Substantia nigra (tissue), 51 donors: ENCODE measurements at places on chromosomes 1 and 21.

DNA sequence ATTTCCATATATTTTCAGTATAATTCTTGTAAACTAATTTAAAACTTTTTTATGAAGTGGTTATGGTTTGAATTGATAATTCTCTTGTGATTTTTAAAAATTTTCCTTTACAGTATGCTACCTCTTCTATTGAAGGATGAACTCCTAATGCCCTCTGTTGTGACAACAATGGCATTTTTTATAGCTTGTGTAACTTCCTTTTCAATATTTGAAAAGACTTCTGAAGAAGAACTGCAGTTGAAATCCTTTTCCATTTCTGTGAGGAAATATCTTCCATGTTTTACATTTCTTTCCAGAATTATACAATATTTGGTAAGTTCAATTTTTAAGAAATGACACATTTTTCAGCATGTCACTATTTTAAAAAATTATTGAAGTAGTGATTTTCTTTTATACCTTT is 61.4 kb downstream of the ALG6 start:
- DNase-seq: no peak

- DNase-seq: no peak
These were observed 14.8 kb downstream of the PSEN2 start for GRCh38 chr1:226884966-226885820.

- DNase-seq: no peak
These were observed 96.9 kb upstream of the SGIP1 start for GRCh38 chr1:66437136-66437401.

DNA sequence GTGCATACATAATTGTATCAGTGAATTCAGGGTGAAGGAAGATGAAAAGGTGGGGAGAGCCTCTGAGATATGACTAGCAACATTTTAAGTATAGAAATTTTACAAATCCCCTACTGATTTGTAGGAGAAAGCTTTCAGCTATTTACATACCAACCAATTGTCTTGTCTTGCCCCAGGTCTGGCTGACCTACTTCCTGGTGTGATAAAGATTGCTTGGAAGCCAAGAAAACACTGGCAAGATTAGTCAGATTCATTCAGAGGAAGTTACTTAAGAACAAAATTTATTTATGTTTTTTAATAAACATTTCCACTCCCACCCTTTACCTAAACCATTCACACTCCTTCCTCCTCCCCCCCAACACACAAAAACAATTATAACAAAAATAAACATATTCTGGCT is 17.5 kb downstream of the PTGS2 start:
- no peak for DNase-seq

- DNase-seq: no peak
These were observed 489.7 kb downstream of the NPHP4 start for GRCh38 chr1:5502311-5503194.

DNA sequence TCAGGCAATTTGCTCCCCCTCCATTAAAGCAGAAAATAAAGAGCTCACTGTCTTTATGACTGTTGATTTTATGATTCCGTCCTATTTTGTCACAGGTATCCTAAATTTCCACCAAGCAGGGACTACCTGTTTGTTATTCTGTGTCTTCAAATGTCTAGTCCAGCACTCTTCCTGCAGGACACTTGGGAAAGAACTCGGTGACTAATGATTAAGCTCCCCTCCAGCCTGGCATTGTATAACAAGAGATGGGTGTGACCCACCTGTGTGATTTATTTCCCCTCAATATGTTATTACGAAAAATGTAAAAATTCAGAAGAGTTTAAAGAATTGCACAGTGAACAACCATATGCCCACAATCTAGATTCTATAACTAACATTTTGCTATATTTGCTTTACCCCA is 42.9 kb upstream of the LRRN2 start:
- DNase-seq: no peak

DNA sequence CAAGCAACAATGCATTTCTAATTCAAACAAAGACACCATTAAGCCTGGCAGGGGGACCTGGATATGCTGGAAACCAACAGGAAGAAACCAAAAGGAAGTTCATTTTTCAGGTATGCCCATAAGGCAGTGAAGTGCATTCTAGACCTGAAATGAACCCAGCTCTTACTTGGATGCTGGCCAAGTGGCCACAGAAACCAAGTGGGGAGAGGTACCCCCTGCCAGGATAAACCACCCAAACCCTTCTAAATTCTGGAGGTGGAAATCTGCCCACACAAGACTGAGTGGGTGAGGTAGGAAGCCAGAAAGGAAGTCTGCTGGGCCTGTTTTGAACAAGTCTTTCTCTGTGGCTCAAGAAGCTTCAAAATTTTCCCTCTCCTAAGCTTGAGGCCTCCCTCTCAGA is 2.6 kb downstream of the CD5L start:
- no peak for DNase-seq

GRCh38 chr1:44839576-44839975 is 3.5 kb downstream of the PTCH2 start:
- no peak for DNase-seq

DNA sequence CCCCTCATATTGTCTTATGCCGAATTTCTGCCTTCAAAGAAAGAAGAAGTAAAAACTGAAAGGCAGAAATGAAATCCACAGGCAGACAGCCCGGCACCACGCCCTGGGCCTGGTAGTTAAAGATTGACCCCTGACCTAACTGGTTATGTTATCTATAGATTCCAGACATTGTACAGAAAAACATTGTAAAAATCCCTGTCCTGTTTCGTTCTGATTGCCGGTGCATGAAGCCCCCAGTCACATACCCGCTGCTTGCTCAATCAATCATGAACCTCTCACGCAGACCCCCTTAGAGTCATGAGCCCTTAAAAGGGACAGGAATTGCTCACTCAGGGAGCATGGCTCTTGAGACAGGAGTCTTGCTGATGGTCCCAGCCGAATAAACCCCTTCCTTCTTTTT is 49.3 kb downstream of the JMJD4 start:
- DNase-seq: no peak

DNA sequence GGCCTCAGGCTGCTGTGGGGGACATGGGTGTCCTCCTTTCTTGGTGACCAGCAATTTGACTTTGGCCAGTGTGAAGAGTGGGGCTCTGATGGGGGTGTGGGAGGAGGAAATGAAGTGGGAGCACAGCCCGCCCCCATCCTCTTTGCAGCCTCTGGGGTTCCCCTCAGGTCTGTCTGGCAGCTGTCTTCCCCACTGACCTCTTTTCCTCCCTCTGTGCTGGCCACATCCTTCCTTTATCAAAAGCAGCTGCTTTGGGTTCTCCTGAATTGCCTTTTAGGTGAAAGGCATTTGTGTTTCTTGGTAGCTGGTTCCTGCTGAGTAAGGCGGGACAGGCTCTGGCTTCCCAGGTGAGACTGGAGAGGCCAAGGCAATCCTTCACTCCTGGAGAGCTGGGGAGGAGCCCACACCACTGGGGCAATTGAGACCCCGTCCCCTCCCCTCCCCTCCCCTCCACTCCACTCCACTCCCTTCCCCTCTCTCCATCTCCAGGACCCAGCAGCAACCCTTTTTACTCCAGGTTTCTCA is 24.9 kb downstream of the PCAT6 start:
- no peak for DNase-seq

- no peak for DNase-seq
These were observed 50.4 kb upstream of the KIAA1614 start for GRCh38 chr1:180862305-180862704.

- peak; percentile 89 for DNase-seq
These were observed at the start of gene TTLL7 for GRCh38 chr1:83998498-83999315. TTLL7 (minus strand) TSS chr1:83999132; CDS start chr1:83952211, 46,921 bp downstream.

DNA sequence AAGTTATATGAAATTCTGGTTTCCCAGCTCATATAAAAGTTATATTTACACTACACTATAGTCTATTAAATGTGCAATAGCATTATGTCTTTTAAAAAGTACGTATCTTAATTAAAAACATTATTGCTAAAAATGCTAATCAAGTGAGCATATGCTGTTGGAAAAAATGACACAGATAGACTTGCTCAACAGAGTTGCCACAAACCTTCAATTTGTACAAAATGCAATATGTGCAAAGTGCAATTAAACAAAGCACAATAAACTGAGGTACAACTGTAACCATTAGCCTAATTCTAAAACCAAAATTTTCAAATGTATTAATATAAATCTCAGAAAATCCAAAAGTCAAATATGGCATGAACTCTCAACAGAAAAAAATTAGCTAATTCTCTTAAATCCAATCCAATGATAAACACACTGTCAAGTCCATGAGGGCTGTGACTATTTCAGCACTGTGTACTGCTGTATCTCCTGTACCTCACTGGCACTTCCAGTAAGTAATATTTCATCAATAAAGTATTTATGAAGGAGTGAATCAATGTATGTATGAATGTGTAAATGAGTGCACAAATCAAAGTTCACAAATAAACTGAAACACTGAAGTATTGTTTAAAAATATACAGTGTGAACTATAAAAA is 116.3 kb downstream of the AKT3 start:
- DNase-seq: no peak

- no peak for DNase-seq
These were observed 340.2 kb upstream of the ADAMTS5 start for GRCh38 chr21:27306791-27307775.

GRCh38 chr1:19770436-19771190 is 29.1 kb downstream of the TMCO4 start:
- DNase-seq: no peak

- DNase-seq: no peak
These were observed 63.3 kb upstream of the WDR26 start for GRCh38 chr1:224497714-224498573.

- no peak for DNase-seq
These were observed 4.4 kb downstream of the AVPR1B start for GRCh38 chr1:206112600-206113301.

DNA sequence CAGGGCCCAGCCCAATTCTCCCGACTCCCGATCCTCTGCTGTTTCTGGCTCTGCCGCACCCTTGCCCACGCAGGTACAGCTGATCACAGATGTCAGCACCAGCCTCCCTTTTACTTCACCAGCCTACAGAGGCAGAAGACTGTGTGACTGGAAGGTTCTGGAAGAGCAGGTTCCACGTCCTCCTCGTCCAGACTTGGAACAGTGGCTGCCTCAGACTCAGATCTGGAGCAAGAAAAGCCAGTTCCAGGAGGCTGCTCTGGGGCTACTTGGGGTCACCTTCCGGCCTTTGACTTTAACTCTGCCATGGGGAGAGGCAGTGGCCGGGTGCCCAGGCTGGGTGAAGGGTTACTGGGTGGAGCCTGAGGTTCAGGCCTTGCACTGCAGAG is 16.1 kb upstream of the KLHDC7A start:
- no peak for DNase-seq

DNA sequence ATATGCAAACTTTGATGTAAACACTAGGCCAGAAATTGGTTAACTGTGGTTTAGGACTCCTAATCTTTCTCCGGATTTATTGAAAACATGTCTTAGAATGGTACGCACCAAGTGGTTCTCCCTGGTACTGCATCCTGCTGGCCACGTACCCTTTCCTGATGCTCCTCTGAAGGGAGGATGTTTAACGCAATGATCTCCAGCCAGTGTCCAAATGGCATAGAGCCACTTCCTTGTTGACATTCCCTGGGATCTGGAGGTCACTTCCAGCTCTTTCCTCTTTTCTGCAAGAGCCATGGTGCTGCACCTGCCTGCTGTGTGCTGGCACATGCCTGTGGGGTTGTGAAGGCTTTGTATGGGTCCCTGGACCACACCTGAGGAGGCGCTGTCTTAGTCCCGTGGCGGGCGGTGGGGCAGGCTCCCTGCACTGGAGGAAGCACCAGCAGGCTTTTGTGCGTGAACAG is 53.9 kb downstream of the GALNT2 start:
- DNase-seq: no peak

- no peak for DNase-seq
These were observed 62.5 kb downstream of the TMCO4 start for GRCh38 chr1:19737104-19737825.

DNA sequence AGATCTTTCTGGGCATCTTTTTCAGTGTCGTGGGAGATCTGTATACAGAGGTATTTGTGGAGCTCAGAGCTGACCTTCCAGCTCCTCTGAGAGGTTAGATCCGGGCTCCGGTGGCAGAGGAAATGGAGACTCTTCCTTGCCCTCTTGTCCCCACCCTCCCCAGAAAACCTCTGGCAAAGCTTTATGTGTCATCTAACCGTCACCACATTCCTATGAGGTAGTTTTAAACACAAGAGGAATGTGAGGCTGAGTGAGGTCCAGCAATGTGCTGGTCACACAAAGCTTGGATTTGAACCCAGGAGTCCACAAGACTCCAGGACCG is 1.2 kb downstream of the CD160 start:
- DNase-seq: no peak

GRCh38 chr1:86423473-86423872 is 498 bp upstream of the CLCA2 start:
- DNase-seq: no peak

- no peak for DNase-seq
These were observed 132.2 kb downstream of the SYT2 start for GRCh38 chr1:202578001-202578504.

- DNase-seq: peak; percentile 47
These were observed 25.6 kb upstream of the NFIA start for GRCh38 chr1:61056573-61057439.

DNA sequence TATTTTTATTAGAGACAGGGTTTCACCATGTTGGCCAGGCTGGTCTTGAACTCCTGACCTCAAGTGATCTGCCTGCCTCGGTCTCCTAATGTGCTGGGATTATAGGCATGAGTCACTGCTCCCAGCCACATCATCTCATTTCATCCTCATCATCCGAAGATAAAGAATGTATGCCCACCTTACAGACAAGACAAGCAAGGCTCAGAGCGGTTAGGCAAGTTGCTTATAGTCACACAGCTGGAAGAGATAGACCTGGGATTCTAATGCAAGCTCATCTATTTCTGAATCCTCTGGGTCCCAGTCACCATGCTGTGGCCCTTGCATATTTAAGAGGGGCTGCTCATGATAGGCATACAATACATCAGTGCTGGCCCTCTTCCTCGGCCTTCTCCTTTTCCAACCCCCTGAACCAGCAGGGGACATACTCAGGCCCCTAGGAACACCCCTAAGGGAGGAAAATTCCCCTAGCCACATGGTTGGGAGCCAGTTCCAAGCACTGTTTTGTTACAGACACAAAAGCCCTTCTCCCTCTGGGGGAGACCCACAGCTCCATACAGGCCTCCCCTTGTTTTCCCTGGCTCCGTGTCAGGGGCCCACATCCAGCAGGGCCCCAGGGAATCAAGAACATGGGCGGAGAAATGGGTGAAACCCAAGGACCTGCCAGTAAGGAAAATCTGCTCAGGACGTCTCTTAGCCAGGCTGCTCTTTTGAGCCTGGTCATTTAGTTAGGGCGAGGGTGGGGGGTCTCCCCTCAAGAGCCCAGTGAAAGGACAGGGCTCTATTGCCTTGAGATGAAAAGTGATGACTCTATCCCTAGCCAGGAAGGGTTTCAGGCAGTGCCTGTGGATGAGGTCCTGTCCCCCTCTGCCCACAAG is 6.9 kb downstream of the CSRP1 start:
- DNase-seq: peak; percentile 89

DNA sequence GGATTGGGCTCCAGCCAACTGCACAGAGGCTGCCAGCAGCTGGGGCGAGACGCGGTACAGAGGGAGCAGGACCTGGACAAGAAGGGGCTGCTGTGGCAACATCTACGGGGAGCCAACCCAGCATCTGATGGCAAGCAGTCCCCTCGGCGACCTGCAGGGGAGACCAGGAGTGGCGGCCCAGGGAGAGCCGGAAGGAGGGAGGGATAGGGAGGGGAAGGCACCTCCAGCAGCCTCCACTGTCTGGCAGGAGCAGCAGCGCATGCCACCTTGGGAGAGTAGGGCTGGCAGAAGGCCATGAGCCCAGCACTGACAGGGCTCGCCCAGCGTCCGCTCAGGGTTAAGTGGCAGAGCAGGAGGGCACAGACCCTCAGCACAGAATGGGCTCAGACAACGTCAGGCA is 17.3 kb downstream of the CHD5 start:
- no peak for DNase-seq

GRCh38 chr1:25729045-25729444 is 70.9 kb upstream of the SELENON start:
- no peak for DNase-seq
